ENCODE measurements at places on chromosomes 3 and 15. TPM values are rescaled to one million over a fixed set of nuclear protein-coding genes. Genes with fewer than 3 reads are reported as not detected.

GRCh38 chr15:60840703-60841411 is 361.9 kb upstream of the ICE2 start:
- no peak for DNase-seq
- H3K4me3 ChIP-seq, result no peak overlapping the region
- no peaks in the 10 kb centered on the region for H3K27me3 ChIP-seq

MOBP gene
- polyA plus RNA-seq, result not detected

P2RY12 gene
- not detected for polyA plus RNA-seq

- H3K4me1 ChIP-seq, result no peaks in the 10 kb centered on the region
- H3K36me3 ChIP-seq, result no peaks in the 10 kb centered on the region
- no peaks in the 10 kb centered on the region for H3K27me3 ChIP-seq
- DNase-seq, result no peak
- no peak overlapping the region for H3K27ac ChIP-seq
- no peak overlapping the region for H3K4me3 ChIP-seq
Observed at GRCh38 chr3:194928227-194928626, 242.5 kb downstream of the FAM43A start.

All from kidney (tissue), 22 donors.